Lung microvascular endothelial cell (primary cell): ENCODE measurements at places on chromosomes 5 and 9. TPM values are rescaled to one million over a fixed set of nuclear protein-coding genes. Genes with fewer than 3 reads are reported as not detected.
A peak's percentile ranks its signal among the peaks of the same experiment; 100 is the strongest.

Gene THBS4
- total RNA-seq, result 0.20 TPM in 1 of 2 replicates, not detected in the other

Gene ADGRV1
- total RNA-seq, result under 0.01 and 0.22 TPM in 2 replicates

Gene FBXL7
- total RNA-seq, result 10.0 and 14.1 TPM in 2 replicates

Gene IRX4
- not detected in 2 replicates for total RNA-seq

Gene FUBP3
- 24.4 and 27.8 TPM in 2 replicates for total RNA-seq

Gene DAB2IP
- 14.1 and 16.3 TPM in 2 replicates for total RNA-seq

Gene ADAMTS13
- total RNA-seq, result 0.44 and 0.60 TPM in 2 replicates

Gene C9orf153
- under 0.01 TPM in 1 of 2 replicates, not detected in the other for total RNA-seq

Gene PCDHB15
- 0.44 and 1.4 TPM in 2 replicates for total RNA-seq

Gene KCNV2
- not detected in 2 replicates for total RNA-seq

Gene FOXD4L5
- not detected in 2 replicates for total RNA-seq

GRCh38 chr5:141657937-141658545, 6.8 kb upstream of the FCHSD1 start:
- DNase-seq, result peak; percentile 89

GRCh38 chr5:3596261-3596825, 711 bp downstream of the IRX1 start:
- no peak for DNase-seq

- DNase-seq, result peak; percentile 46
Observed at GRCh38 chr5:34499001-34499734, 157.0 kb upstream of the RAI14 start.

DNA sequence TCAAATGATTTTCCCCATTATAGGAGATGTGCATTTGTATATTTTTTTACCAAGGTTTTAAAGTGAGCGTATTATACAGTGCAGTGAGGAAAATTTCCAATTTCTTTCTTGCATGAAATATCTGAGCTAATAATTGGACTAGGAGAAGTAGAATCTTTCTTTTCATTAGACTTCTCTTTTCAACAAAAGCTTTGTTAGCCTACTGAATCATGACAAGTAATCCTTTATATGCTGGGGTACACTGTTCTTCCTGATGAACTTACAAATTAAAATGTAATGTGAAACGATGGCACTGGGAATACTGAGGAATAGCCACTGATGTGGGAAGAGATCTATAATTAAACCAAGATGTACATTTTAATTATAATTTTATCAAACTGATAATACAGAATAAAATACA, 829.6 kb downstream of the PTPRD start:
- DNase-seq, result no peak

GRCh38 chr9:104027295-104027694, 66.8 kb upstream of the SMC2 start:
- DNase-seq, result peak; percentile 1

DNA sequence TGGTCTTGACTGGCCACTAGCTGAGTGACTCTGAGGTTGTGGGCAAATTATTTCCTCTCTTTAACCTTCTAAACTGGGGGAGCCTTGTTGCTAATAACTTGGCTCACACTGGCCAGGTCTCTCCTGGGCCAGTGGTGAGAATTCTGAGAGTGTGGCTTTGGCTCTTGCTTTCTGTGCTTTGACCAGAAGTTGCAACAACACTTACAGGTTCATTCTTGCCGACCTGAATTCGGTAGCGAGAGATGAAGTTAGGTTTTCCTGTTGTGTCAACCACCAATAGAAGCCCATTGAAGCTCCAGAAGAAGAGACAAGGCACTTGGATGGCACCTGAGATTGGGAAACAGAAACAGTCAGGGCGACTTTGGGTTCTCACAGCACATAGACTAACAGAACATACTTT, 19.8 kb downstream of the FAXDC2 start:
- DNase-seq, result no peak

DNA sequence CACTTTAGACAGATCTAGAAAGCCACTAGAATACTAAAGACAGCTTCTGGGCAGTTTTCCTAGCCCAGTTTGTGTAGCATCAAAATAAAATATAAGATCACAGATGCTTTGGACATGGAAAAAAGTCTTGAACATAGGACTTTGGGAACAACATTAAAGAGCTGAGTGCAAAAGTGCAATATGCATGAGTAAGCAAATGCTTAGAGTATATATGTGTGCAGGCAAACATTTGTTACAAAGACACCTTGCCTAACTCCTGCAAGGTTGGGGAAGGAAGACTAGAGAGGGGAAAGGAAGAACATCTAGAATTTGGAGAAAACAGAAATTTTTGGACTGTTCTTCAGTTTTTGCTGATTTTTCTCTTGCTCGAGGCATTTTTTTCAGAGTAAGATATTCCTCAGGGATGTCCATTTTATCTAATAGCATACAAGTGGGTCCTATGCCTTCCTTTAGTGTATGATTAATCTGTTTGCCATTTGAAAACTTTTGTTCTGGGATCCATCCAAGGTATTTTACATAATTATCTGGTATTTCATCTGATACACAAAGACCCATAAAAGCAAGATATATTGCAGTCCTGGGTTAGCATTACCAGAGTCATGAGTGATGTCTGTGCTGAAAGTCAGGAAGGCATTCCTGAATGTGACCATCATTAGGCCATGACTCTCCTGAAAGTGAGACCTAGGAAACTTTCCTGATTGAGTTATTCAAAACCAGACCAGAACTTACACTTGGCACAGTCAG, 142.0 kb upstream of the RGMB start:
- peak; percentile 50 for DNase-seq

DNA sequence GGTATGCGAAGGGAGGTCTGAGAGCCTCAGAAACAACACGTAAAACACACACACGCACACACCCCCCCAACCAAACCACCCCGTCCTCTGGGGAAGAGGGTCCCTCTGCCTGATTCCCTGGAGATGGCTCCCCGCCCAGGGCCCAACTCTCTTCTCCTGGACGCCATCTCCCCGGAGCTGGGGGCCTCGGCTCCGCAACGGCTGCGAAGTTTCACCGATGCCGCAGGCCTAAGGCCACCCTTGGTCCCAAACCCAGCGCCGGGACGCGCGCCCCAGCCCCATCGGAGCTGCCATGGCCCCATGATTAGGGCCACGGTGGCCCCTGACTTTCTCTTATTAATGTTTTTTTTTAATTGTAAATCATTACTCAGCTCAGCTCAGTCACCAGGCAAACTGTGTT, 181.4 kb upstream of the TBCA start:
- no peak for DNase-seq

DNA sequence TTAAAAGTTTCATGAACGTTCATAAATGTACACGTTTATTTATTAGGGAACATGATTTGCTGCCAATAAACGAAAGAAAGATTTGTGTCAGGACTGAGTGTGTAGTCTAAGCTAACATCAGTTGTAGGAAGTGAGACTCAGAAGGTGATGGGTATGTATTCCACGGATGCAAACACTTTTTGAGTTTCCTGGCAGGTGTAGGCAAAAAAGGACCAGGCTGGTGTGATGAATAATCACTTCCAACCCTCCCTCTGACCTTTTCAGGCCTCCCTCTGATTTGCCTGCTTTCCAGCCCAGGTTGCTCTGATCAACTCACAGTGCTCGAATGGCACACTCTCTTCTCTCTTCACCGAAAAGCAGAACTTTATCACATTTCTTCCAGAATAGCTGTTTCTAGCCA, 51.8 kb downstream of the BASP1 start:
- DNase-seq, result no peak

DNA sequence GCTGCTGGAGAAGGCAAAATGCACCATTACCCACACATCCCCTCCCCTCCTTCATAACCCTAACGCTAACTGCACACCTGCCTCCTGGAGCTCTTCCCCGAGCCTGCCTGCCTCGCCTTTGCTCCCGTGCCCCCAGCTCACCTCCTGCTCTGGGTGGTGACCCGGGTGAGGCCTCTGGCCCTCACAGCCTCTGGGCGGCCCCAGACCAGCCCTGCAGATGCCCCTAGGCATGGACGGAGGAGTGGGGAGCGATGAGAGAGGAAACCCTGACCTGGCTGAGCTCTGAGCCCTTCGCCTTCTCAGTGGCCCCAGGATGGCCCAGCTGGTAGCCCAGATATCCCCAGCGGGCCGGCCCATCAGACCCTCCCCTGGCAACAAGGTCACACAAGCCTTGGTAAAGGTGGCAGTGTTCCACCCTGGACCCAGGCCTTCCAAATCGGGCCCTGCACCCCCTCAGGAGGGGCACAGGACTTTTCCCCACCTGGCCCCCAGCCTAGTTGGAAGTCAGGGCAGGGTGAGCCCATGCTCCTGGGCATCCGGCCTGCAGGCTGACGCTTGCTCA, 14.5 kb upstream of the CAMSAP1 start:
- DNase-seq, result no peak

DNA sequence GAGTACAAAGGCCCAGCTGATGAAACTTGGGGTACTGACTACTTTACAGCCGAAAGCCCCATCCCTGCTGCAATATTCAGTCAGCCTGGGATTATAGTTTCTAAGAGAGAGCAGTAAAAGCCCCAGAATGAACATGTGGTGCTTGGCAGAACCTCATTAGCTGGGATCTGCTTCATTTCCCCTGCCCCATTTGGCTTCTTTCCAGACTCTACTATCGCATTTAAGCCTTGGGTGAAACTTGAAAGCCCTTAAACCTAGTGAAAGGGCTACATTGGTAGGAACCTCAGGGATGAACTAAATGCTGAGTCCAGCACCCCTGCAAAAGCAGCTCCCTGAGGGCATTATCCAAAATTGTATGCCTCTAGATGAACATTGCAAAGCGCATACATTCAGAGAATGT, 631.1 kb downstream of the ACTL7B start:
- DNase-seq, result no peak

GRCh38 chr9:78939311-78940065, 632.3 kb upstream of the TLE4 start:
- DNase-seq, result no peak

- DNase-seq, result peak; percentile 4
Observed at GRCh38 chr9:88872192-88872946, 118.9 kb upstream of the S1PR3 start.

DNA sequence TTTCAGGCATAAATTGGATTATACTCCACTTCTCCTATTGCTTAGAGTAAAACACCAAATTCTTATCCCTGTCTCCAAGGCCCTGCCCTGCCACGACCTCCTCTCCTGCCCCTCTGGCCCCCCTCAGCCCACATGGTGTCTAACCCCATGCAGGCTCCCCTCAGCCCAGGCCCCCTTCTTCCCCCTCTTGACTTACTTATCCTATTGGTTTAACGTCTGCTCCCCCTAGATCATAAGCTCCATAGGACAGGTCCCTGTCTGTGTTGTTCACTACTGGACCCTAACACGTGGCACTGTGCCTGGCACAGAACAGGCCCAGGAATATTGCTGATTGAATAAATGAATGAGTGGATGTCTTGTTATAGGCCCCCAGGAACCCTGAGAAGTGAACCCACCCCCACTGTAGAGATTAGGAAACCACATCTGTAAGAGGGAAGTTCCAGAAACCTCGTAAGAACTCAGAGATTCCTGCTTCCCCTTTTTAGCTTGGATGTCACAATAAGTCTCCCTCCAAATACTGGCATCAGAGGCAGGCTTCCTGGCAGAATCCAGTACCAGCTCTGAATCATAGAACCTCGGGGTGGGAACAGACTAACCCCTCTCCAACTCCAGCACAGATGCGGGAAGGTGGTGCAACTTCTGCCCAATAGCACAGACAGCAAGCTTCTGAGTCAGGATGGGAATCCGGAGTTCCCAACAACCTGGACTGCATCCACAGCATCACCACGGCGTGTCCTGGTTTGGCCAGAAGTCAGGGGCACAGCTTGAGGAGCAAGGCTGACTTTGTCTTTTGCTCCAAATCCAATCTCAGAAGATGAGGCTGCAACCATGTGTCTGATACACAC, 31.5 kb downstream of the HRH2 start:
- DNase-seq, result no peak

- DNase-seq, result no peak
Observed at GRCh38 chr5:40485021-40485998, 194.4 kb upstream of the PTGER4 start.

DNA sequence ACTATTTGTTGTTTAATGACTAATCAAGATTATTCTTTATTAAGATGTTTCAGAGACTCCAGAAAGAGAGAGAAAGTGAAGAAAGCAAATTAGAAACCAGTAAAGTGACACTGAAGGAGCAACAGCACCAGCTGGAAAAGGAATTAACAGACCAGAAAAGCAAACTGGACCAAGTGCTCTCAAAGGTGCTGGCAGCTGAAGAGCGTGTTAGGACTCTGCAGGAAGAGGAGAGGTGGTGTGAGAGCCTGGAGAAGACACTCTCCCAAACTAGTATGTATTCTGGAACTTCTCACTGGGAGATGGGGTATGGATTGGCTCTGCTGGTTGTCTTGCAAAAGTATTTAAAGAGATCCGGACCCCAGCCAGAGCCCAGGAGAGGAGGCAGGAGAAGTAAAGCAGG, 33.6 kb downstream of the RAB14 start:
- DNase-seq, result no peak

DNA sequence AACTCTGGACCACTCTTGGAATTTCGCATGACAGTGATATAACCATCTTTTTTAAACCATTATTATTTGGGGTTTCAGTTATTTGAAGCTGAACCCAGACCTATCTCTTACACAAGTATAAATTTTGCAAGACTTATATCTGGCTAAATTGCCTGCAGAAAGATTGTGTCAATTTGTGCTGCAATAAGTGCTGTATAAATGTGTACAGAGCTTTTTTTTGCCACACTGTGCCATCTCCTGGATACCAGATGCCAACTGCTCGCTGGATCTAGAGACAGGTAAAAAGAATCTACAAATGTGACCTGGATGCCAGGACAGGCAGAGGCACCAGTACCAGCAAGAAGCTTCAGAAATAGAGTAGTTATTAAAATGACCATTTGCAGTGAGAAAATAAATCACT, 25.9 kb upstream of the TTC39B start:
- DNase-seq, result no peak

DNA sequence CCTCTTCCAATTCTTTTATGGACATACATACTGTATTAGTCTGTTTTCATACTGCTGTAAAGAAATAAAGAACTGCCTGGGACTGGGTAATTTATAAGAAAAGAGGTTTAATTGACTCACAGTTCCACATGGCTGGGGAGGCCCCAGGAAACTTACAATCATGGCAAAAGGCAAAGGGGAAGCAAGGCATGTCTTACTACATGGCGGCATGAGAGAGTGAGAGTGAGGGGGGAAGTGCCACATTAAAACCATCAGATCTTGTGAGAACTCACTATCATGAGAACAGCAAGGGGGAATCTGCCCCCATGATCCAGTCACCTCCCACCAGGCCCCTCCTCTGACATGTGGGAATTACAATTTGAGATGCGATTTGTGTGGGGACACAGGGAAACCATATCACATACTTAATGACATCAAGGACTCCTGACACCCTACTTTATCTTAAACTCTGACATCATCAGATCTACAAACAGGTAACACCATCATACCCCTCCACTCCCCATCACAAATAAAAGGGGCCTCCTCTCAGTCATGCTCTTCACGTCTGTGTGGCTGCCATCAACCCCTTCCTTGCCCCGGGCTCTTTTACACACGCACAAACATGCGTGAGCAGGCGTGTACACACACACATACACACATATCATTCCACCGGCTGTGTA, 9.7 kb downstream of the ANKRD33B start:
- no peak for DNase-seq

- DNase-seq, result no peak
Observed at GRCh38 chr5:81204205-81204604, 28.9 kb upstream of the CKMT2 start.
